ENCODE measurements at places on chromosomes 3 and 15.

DNA sequence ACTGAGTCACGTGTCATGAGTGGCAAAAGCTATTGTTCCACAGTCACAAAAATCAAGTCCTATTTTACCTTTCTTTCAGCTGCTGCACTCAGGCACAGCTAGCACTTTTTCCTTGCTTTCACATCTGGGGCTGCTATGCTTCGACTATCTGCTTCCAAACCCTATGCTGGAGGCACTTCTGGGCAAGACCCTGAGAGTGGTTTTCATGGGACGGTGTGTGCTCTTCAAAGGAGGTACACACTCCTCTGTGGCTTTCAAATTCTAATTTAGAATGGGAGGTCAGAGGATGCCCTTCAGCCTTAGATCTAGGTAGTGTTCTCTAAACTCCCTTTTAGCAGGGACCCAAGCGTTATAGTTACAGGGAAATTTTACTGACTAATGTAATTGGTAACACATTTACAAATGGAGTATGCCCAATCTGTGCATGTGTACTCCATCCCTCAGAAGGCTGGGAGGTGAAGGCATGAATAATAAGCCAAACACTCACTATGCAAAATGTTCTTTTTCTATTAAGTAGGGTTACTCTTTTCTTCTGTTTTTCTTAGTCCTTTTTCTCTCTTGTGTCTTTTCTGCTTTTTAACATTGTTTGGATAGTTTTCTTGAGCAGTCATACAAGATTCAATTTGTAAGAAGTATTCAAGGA lies 188.3 kb downstream of the LSAMP start:
- no peak for DNase-seq

DNA sequence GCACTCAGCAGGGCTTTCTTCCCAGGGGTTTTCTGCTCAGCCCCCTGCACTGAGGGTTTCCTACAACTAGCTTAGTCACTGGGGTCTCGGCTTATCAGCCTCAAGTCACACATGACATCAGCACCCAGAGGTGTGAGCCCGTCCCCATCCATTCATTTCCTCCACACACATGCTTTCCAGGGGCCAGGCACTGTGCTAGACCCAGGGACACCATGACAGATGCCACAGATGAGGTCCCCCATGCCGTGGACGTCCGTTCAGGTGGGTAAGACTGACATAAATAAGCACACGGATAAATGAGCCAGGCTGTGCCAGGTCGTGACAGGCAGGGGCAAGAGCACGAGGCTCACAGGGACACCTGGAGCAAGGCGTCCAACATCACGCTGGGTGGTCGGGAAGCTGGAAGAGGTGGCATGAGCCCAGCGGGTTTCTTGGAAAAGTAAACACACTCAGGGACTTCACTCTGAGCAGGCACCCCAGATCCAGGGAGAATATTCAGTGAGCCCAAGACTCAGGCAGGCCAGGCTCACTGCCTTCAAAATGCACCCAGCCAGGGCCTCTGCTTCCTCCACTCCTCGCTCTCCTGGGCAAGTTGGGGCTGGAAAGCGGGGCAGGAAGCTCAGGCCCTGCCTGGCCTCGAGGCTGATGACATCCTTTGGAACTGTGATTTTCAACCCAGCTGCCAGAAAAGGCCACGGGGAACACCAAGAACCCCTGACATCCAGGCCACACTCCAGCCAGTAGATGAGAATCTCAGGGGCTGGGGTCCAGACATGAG lies 139.3 kb downstream of the CHSY1 start:
- DNase-seq: no peak

DNA sequence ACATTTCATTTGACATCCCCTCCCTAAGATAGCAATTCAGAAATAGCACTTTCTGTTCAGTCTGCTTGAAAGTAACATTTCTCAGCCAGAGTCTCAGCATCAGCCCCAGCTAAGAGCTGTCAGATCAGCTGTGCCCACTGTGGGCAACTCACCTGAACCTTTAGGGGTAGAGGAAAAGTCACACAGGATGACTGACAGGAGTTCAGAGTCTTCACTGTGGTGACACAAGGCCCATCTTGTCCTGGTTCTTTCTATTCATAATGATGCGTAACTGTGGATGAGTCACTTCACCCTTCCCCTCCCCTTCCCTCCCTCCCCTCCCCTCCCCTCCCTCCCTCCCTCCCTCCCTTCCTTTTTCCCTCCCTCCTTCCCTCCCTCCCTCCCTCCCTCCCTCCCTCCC lies 96.1 kb upstream of the RASGRP1 start:
- no peak for DNase-seq

- DNase-seq: no peak
Observed at GRCh38 chr3:119518026-119518425, 19.7 kb downstream of the TIMMDC1 start.

DNA sequence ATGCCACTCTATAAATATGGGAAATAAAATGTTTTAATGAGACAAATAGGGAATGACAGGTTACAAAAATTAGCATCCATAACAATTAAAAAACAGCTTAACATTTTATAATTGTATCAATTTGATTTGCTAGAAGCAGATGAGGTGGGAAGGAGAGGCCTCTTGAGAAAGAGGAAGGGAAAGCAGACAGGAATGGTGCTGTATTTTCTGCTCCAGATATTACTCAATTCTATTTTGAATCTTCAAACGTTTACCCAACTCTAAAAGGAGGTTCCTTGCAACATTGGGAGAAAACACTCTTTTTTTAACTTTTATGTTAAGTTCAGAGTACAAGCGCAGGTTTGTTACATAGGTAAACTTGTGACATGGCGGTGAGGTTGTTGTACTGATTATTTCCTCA lies 44.9 kb upstream of the ALDH1A3 start:
- DNase-seq: no peak

DNA sequence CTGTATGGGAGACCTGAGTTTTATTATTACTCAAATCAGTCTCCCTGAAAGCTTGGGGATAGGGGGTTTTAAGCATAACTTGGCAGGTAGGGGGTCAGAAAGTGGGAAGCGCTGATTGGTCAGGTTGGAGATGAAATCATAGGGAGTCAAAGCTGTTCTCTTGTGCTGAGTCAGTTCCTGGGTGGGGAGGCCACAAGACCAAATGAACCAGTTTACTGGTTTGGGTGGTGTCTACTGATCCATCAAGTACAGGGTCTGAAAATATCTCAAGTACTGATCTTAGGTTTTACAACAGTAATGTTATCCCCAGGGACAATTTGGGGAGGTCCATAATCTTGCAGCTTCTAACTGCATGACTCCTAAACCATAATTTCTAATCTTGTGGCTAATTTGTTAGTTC lies 17.8 kb upstream of the IQCF6 start:
- no peak for DNase-seq

DNA sequence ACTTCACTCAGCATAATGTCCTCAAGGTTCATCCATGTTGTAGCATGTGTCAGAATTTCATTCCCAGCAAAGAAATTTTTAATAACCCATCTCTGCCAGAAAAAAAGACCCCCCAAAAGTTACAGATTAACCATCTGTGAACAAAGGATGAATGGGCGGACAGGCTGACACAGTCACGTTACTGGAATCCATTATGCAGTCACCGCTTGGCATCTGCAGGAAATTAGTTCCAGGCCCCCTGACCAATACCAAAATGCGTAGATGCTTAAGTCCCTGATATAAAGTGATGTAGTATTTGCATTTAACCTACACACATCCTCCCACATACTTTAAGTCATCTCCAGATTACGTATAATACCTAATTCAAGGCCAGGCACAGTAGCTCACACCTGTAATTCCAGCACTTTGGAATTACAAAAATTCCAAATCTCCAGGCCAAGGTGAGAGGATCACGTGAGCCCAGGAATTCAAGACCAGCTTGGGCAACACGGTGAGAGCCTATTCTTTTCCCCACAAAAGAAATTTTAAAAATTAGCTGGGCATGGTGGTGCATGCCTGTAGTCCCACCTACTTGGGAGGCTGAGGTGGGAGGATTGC lies 1.5 kb upstream of the SLC12A8 start:
- no peak for DNase-seq

GRCh38 chr3:14510838-14511622 lies 29.1 kb downstream of the GRIP2 start:
- peak; percentile 37 for DNase-seq

- no peak for DNase-seq
Observed at GRCh38 chr3:140292684-140293083, 357.7 kb downstream of the CLSTN2 start.
